Activated CD4-positive, alpha-beta T cell treated with anti-CD3 and anti-CD28 coated beads, Interleukin-2, Interleukin-6, amounts not matched to agents 100 ng/mL and 50 ng/mL, durations not matched to agents 16 hours and 8 hours (primary cell): ENCODE measurements at places on chromosomes 7 and 10.

DNA sequence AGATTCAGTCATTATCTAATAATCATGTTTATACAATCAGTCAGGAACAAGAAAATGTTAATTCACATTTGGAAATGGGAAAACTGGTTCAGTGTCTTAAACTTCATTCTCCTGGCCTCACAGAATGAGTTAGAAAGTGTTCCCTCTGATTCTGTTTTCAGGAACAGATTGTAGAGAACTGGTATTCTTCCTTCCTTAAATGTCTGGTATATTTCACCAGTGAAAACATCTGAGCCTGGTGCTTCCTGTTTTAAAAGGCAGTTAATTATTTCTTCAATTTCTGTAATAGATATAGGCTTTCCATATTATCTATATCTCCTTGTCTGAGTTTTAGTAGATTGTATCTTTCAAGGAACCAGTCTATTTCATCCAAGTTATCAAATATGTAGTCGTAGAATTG, 97.1 kb upstream of the TMEM168 start:
- no peak for DNase-seq

DNA sequence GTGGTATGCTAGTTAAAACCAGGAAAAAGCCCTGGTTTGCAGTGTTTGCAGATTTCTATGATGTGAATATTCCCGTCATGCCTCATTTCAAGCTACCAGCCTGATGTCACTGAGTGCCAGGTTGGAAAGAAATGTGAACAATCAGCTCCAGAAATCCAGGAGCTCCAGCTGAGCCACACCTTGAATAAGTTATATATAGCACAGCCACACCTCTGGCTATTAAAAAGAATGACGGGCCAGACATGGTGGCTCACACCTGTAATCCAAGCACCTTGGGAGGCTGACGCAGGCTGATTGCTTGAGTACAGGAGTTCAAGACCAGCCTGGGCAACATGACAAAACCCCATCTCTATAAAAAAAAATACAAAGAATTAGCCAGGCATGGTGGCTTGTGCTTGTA, 18.7 kb upstream of the SLF2 start:
- DNase-seq: no peak

DNA sequence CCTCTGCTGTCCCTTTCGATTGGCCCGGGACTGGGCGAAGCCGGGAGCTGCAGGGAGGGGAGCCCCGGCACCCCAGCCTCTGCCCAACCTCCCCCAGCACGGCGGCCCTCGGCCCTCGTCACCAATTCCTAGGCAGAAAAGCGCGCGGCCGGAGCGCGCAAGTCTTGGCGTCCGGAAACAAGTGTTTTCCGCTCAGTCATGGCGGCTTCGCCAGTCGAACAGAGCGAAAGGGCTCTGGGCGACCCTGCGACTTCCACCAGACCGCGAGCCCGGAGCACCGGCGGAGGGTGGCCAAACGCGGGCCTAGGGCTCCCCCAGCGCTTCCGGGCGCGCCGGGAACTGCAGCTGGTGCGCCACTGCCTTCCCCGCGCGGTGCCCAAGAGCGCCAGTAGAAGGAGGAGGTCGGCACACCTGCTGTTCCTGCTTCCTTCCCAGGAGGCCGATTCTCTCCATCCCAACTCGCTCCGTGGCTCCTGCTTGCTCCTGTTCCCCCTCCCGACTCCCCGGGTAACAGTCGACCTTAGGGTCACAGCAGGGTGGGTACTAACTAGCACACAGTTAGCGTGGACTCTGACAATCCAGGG, 729.9 kb downstream of the ZWINT start:
- peak; percentile 56 for DNase-seq

DNA sequence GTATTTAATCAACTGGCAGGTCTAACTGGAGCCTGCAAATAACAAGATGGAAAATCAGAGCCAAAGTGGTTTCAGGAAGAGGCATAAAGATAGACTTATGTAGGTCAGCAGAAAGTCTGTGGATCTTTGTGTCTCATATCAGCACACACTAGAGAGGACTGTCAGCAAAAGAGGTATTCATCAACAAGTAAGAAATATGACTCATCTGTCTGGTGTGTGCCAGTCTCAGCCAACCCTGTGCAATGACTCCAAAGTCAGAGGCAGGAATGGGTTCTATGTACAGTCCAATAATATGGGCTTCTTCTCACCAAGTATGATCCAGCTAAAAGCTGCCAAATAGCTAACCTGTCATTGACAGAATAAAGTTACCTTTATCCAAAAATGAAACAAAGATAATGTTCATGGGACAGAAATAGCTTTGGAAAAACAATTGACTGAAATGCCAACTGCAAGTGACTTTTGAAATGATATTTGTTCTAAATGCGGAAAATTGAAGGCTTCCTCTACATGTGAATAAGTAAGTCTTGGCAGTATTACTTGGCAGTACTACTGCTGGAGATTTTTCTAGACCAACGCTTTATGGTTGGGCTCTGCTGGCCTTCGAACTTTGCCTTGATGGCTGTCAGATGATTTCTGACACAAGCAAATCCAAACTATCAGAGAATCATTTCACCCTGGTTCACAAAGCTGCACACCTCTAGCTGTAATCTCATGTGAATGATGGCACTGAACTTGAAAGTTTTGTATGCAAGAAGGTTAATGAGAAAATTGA, 272.3 kb upstream of the SEMA3C start:
- DNase-seq: no peak

GRCh38 chr7:84302949-84303348, 108.4 kb upstream of the SEMA3A start:
- DNase-seq: no peak

- no peak for DNase-seq
Observed at GRCh38 chr10:124340033-124340760, 78.5 kb downstream of the OAT start.

- no peak for DNase-seq
Observed at GRCh38 chr7:104175361-104175984, 32.3 kb downstream of the ORC5 start.
